GM23248 (cell line): ENCODE measurements at places on chromosomes 1 and 21. TPM values are rescaled to one million over a fixed set of nuclear protein-coding genes. Genes with fewer than 3 reads are reported as not detected.

DNA sequence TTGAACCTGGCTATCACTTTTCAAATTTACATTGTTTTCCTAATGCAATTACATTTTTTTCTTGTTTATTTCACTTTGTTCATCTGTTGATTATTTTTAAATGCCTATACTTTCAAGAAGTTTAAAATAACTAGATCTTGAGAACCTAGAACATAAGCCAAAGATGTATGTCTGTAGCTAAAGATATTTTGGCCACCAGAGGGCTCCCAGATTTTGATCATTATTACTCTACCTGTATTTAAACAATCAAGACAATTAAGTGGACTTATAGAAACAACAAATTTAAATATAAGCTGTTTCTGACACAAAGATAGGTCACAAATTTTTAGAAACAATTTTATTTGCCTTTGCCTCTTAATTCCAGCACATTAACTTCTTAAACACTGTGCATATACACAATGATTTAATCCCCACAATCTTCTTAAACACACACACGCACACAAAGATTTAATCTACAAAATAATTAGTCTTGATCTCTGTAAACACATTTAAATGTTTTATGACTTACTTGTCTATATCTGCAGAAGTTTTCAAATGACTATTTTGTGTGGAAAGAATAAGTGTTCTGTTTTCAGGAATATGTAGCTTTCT is 380.0 kb downstream of the DSCAM start:
- H3K4me1 ChIP-seq, result no peaks in the 10 kb centered on the region
- H3K4me3 ChIP-seq, result no peak overlapping the region
- no peaks in the 10 kb centered on the region for H3K36me3 ChIP-seq
- DNase-seq, result no peak

GRCh38 chr1:111515291-111516004 is 12.0 kb upstream of the ADORA3 start:
- H3K36me3 ChIP-seq, result no peaks in the 10 kb centered on the region
- peak; percentile 78 for DNase-seq
- H3K27me3 ChIP-seq, result no peaks in the 10 kb centered on the region
- H3K4me3 ChIP-seq, result peak overlapping the region; percentile 58

DNA sequence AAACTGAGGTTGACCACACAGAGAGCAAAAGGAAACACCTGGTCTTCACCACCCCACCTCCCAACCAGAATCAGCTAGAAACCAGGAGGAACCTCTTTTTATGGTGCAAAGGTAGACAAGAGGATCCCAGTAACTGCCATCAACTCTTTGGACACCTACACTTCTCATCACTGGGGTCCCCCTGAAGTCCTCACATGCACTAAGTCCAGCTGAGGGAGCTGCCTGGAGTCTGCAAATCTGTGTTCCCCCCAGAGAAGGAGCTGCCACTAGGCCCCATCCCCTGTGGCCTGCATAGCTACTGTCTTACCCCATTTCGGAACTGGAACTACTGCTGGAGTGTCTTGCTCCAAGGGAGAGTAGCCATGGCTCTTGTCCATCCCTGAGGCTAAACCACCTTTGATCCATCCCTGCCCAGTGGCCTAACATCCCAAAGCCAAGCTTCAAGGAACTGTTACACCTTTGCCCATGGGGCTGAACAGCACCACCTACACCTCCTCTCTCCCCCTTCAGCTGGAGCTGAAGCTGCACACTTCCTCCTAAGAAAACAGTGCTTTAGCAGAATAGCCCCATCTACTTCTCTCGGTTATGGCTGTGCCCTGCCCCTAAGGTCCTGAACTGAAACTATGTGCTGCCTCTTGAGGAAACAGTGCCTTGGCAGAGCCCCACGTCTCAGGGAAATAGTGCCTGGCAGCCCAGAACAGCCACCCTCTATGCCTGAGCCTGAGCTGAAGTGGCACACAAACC is 85.4 kb upstream of the CD53 start:
- no peaks in the 10 kb centered on the region for H3K36me3 ChIP-seq
- DNase-seq, result no peak
- H3K4me3 ChIP-seq, result no peak overlapping the region
- H3K4me1 ChIP-seq, result no peaks in the 10 kb centered on the region

DNA sequence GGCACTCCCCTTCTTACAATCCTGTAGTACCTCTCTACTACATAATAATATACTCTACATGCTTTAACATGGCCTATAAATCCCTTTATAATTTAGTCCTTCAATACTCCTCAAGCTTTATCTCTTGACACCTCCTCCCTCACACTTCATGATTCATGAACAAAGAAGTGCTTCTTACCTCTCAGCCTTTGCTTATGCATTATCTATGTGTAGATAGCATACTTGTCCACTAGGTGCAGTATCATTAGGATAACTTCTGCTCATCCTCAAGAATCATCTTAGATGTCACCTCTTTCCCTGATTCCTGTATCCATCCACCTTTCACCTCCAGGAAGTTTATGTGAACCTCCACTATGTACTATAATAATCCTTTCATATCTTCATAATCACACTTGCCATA is 74.4 kb downstream of the COL24A1 start:
- H3K27me3 ChIP-seq, result no peaks in the 10 kb centered on the region
- no peak overlapping the region for H3K27ac ChIP-seq
- no peaks in the 10 kb centered on the region for H3K36me3 ChIP-seq
- DNase-seq, result peak; percentile 13
- peaks cover 12% of the 10 kb centered on the region; the same call in 1 of the 2 replicates for H3K4me1 ChIP-seq
- H3K4me3 ChIP-seq, result no peak overlapping the region

DNA sequence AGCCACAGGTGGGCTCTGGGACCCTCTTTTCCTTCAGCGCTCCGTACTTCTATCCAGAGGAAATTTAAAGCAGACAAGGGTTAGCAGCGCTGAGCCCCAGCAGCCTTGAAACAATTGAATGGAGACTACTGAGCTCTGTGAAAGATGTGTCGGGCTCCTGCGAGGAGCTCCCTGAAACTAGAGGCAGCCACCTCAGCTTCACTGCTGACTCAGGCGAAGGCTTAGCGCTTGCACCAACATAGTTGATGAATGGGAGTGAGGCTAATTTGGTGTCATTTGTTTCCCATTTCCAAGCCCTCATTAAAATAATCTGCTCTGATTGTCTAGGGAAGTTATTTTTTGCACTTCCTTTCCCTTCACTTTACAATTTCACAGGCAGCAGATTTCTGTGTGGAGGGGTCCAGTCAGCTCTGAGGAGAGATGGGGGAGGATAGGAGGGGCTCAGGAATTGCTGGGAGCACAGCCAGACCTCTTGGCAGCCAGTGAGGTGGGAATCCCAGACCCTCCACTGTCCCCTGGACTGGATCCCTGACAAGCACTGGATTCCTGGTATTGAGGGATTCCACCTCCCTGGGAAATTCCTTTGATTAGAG is 398.9 kb upstream of the PLXNA2 start:
- H3K27me3 ChIP-seq, result no peaks in the 10 kb centered on the region
- H3K27ac ChIP-seq, result no peak overlapping the region
- no peaks in the 10 kb centered on the region for H3K4me1 ChIP-seq
- no peak for DNase-seq
- H3K4me3 ChIP-seq, result no peak overlapping the region

DNA sequence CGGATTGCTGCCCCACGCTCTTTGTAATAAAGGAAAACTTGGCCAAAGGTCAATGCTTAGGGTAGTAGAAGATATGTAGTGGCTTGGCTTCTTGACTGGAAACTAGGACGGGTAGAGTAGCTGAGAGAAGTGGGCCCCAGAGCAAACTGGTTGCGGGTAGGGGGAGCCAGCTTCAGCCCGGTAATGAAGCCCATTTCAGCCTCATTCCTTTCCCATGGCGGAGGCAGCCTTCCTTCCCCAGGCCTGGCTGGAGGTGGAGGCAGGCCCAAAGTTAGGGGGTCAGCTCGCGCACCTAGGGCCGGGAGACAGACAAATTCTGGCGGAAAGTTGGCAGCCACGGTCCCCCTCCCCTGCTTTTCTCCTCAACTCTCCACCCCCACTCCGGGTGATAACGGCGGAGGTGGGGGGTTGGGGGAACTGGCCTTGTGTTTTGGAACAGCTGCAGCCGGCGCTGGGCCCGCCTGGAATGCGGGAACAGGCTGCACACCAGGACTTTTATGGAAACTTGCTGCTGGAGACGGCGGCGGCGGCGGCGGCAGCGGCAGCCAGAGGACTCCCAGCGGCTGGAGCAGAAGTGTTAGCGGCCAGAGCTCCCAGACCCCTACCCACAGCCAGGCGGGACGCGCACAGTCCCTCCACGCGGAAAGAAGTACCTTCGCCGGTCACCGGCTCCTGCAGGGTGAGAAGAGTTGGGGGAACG is at the start of gene NEXN:
Gene NEXN (plus strand): TSS at position 544 of the 700 bp plus-strand sequence. CDS start 27,483 bp downstream, outside the sequence.
- H3K27ac ChIP-seq, result peak within 1 kb of the TSS; percentile 79
- no peaks in the 10 kb centered on the region for H3K27me3 ChIP-seq
- H3K4me3 ChIP-seq, result peak within 1 kb of the TSS; percentile 80

- H3K4me1 ChIP-seq, result no peaks in the 10 kb centered on the region
- H3K27ac ChIP-seq, result no peak overlapping the region
- DNase-seq, result peak; percentile 50
- H3K36me3 ChIP-seq, result no peaks in the 10 kb centered on the region
- H3K4me3 ChIP-seq, result no peak overlapping the region
- 0 out of 2 replicates have a peak, but pooled peaks cover 4% of the 10 kb centered on the region for H3K27me3 ChIP-seq
Measured at GRCh38 chr1:171286032-171286705, 27.8 kb upstream of the FMO4 start.

DNA sequence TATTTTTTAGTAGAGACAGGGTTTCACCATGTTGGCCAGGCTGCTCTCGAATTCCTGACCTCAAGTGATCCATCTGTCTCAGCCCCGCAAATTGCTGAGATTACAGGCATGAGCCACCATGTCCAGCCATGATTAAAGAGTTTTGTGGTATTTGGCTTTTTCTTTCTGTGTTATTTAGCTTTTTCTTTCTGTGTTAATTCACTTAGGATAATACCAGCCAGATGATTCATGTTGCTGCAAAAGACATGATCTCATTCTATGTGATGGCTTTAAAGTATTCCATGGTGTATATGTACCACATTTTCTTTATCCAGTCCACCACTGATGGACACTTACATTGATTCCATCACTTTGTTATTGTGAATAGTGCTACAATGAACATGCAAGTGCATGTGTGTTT is 1135.2 kb downstream of the AMY1C start:
- H3K4me3 ChIP-seq, result no peak overlapping the region
- H3K4me1 ChIP-seq, result no peaks in the 10 kb centered on the region
- no peak overlapping the region for H3K27ac ChIP-seq
- H3K27me3 ChIP-seq, result no peaks in the 10 kb centered on the region
- no peaks in the 10 kb centered on the region for H3K36me3 ChIP-seq

The KRTAP21-2 gene
- total RNA-seq, result not detected in 2 replicates

The AGT gene
- not detected in 2 replicates for total RNA-seq

The ERICH3 gene
- not detected in 2 replicates for total RNA-seq
